ENCODE measurements at places on chromosomes 4 and X.

GRCh38 chr4:86034616-86035015, 325.2 kb downstream of the MAPK10 start:
- DNase-seq = no peak

DNA sequence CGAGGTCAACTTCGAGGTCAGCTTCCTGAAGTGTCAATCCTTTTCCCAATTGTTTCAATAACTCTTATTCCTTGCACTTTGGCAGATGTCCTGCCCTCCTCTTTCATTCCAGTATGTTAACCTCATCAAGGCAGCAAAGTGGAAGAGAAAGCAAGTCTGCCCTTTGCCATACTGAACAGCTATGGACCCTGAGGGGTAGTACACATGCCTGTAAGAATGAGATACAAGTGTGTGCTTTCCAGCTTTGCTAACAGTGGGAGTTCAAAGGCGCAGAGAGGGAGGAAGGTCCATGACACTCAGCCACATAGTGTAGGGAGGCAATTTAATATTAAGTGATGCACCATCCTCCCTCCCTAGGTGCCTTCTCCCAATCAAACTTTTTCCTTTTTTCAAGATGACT, 96.4 kb upstream of the ZCCHC13 start:
- DNase-seq = no peak

- no peak for DNase-seq
Observed at GRCh38 chr4:105631818-105632400, 76.6 kb downstream of the INTS12 start.

DNA sequence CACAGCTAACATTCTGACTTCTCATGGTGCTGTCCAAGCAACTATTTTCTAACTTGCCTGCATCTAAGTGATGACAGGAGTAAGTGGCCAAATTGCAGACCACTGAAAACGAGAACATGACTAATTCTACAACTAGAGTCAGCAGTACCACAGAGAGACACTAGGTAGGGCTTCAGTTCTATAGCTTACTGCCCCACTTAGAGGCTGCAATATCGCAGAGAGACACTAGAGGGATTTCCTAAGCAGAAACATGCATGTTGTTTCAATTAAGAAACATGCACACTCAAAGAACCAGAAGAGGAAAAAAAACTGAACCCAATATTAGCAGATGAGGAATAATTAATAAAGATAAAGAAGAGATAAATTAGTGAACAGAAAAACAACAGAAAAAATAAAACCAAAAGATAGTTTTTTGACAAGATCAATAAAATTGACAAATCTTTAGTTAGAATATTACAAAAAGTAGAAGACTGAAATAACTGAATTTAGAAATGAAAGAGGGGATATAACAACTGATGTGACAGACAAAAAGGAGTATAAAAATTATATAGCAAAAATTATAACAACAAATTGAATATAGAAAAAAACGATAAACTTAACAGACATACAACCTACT, 100.8 kb downstream of the SPIN4 start:
- peak; percentile 78 for DNase-seq

DNA sequence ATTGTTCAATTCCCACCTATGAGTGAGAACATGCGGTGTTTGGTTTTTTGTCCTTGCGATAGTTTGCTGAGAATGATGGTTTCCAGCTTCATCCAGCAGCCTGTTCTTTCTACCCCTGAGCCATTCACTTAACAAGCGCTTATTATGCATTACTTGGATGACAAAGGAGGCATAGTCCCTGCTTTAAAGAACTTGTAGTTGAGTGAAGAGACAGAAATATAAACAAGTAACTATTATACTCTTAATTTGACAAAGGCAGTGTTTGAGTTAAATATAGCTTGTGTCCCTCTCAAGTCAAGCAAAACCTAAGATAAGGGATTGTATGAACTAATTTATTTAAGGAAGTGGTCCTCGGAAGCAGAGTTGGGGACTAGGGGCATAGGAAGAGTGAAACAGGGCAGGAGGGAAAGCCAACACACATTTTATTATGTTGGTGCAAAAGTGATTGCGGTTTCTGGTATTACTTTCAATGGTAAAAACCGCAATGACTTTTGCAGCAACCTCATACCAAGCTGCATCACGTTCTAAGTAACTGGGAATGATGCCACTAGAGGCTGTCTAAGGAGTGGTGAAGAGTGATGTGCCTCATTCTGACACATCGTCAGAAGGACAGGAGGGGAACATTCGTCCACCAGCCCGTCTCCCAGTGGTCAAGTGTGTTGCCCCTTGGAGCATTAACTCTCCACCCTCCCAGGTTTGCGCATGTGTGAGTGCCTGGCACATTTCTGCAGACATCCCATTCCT, 41.8 kb downstream of the QDPR start:
- DNase-seq = peak; percentile 35

DNA sequence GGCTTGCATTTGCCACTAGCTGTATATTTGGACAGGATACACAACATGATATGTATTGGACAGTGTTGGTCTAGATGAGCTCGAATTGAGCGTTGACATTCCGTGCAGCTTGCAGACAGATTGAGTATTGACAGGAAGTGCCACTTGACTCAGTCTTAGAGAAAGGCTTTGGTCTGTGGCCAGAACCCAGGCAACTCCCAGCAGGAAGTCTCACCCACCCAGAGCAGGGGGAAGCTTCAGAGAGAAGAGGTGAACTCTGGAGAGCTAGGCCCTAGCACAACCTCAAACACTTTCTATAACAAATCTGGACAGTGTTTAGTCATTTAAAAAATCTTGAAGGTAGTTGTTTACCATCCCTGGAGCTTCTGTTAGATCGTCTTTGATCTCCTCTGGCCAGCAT, 280.5 kb downstream of the FBXW7 start:
- no peak for DNase-seq

- DNase-seq = no peak
Observed at GRCh38 chr4:61533140-61533539, 333.0 kb downstream of the ADGRL3 start.

DNA sequence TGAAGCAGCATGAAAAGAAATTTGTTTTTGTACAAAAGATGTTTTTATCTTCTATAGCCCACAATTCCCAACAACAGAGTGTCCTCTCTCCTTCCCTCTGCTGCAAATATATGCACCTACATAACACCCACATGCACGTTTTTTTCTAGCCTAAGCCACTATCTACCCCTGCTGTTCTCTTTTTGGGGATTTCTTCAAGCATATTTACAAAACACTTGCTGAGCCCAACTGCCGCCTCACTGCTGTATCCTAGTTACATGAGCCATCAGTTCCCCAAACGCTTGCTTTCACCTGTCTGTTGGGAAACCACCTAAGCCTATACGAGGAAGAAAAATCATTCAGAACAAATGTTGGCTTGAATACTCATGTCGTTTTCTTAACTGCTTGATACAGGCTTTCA, 127.2 kb downstream of the CHRNA9 start:
- no peak for DNase-seq

- DNase-seq = no peak
Observed at GRCh38 chr4:181293014-181293413, 950.2 kb upstream of the TENM3 start.

- no peak for DNase-seq
Observed at GRCh38 chrX:136220540-136220939, 30.7 kb downstream of the MAP7D3 start.

DNA sequence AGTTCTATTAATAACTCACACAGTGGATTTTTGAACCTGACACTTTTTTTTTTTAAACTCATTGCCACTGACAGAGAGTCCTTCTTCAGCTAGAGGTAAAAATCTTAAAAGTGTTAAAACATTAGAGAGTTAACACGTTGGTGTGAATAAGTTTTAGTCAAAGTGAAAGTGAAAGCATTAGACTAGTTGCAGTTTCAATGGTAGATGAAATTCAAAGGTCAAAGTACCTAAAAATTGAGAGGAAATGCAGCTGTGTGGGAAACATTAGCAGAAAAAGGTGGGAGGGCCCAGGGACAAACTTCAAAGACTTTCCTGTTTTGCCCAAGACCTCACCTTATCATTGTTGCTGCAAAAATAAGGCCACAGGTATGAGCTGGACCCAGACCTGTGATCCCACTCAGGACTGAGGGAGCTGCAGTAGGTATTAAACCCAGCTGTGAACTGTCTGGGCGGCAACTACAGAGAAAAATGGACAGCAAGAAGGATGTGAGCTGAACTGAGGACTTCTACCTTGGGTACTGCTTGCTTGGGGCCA, 17.6 kb upstream of the GABRA4 start:
- DNase-seq = no peak

- DNase-seq = no peak
Observed at GRCh38 chr4:12116009-12116552, 687.4 kb upstream of the HS3ST1 start.

DNA sequence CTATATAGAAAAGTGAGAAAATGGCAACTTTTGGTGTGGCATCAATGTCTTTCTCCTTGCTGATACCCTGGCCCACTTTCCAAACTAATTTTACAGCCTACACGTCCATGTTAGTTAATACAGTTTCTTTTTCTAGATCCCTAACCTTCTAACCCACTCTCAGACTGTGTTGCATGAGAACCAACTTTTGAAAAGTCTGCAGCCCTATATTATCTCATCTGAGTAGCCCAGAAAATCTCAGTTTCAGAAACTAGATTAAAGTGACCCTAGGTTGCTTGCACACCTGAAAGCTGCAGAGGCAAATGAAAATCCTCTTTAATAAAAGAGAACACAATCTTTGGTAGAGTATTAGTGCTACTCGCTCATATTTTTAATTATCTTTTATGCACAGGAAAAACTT, 371.6 kb upstream of the EMCN start:
- DNase-seq = no peak

DNA sequence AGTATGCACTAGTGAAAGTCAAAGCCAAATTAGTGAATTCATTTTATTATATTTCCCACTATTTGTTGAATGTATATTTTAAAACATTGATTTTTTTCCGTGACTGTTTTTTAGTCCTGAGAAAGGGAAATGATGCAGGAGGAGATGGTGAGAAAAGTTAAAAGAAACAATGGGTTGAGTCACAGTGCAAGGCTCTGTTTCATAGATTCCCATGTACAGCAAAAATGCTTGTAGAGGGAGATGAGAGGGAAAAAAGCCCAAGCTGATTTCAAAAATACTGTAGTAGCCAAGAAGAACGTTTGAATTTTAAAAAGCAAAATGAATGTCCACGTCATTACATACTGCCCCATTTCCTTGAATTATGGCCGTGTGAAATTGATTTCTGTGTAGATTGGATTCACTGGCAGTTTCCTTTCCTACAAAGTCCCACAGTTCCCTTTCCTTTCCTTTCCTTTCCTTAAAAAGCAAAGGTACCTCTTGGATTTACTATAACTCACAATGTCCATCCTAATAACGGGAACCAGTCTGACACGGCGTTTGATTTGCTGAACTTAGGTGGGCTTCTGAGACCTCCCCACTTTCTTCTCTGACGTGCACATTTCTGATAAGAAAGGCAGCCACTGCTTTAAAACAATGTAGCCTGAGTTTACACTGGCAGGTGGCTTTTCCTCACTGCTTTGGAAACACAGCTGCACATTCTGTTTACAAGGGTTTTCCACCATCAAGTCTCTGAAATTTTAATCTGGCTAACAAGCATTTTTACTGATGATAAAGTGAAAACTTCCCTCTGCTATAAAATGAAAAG, 63.7 kb downstream of the SPCS3 start:
- peak; percentile 29 for DNase-seq

All from HFFc6 (cell line).